ENCODE measurements at places on chromosomes 11 and 22. TPM values are rescaled to one million over a fixed set of nuclear protein-coding genes. Genes with fewer than 3 reads are reported as not detected.

MRGPRX4 gene
- total RNA-seq, result not detected

- no peak for DNase-seq
Observed at GRCh38 chr11:72609045-72609444, 65.2 kb downstream of the PDE2A start.

GRCh38 chr11:116334596-116334995 is 438.2 kb downstream of the BUD13 start:
- DNase-seq, result no peak

P2RY6 gene
- 0.29 TPM for total RNA-seq

POU2AF1 gene
- total RNA-seq, result 2.8 TPM

A4GALT gene
- 14.3 TPM for total RNA-seq

DNA sequence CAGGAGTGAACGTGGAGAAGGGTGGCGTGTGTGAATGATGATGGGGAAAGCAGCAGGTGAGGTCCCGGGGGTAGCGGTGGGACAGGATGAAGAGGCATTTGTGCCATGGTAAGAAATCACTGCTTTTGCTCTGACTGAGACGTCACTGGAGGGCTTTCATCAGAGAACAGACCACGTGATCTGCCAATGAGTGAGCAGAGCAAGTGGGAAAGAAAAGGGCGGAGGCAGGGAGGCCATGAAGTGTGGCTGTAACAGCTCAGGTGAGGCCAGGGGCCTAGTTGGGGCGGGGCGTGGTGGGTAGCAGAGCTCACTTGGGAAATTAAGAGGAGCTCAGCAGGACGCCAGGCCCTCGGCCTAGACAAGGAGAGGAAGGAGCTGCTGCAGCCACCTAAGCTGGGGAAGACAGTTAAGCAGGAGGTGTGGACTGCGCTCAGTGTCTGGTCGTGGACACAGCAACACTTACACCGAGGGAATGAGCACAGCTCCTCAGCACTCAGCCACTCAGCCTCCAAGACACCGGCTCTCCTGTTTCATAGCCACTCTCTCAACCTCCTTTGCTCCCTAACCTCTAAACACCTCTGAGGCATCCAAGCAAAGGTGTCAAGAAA is 14.1 kb upstream of the TMEM121B start:
- DNase-seq, result no peak

DNA sequence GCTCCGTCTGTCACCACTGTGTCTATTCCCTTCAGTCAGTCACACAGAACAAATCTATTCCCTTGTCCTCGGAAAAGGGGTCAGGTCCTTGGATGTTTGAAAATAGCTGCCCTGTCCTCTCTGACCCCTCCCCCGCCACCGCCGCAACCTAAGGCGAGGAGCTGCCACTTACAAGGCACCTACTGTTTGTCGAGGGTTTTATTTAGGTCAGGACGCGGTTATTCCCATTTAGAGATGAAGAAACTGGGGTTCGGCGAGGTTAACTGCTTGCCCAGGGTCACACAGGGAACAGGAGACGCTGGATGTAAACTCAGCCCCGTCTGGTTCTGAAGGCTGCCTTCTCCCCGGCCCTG is 1468.1 kb downstream of the BRD1 start:
- no peak for DNase-seq

SYT8 gene
- 0.87 TPM for total RNA-seq

PDXP gene
- 5.4 TPM for total RNA-seq

DNA sequence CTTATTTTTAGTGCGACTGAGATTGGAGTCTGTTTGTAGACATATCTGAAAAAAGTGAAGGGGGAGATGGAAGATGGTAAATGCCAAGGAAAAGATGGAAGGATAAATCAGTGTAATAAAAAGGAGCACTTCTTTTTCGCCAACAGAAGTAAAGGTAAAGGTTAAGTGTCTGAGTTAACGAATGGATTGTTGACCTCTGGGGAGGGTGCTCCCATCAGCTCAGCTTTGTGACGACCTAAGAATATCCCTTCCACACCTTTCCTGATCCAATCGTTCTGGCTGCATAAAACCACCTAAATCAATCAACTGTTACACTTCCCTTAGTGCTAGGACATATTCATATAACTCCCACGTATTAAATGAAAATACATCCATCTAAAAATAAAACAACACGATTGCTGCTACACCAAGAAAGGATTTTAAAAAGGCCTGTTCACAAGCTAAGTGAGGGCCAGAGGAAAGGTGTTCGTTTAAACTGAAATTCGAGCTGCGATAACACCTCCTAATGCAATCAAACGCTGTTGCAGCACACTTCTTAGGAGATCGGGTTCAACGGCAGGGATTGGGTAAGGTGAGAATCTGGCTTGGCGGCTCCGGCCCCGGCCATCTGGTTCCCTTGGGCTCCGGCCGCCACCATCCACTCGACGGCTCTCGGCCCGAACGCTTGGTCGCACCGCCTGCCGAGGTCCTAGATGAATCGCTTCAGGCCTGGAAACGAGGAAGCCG is 658 bp downstream of the C11orf71 start:
- peak; percentile 84 for DNase-seq

GRCh38 chr22:18119409-18120110 is 9.0 kb downstream of the TUBA8 start:
- DNase-seq, result peak; percentile 50

DNA sequence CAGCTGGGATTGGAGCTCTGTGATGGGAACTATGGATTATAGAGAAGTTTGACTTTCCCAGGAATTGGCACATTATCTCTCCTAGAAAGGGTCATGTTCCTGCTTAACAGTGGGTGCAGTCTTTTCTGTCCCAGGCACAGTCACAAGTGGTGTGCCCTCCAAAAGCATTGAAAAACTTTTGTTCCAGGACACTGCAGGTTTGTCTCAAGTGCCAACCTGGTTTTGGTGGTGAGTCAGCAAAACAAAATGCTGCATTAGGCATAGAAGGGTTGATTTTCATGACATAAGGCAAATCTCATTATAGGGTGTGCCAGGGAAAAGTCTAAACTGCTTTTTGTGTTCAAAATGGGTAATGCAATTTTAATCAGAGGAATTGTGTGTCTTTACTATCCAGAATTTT is 4.9 kb downstream of the HTATIP2 start:
- DNase-seq, result no peak

- peak; percentile 29 for DNase-seq
Observed at GRCh38 chr11:130772266-130773227, 143.7 kb downstream of the SNX19 start.

OR10D3 gene
- not detected for total RNA-seq

DLG2 gene
- 4.5 TPM for total RNA-seq

TTC36 gene
- total RNA-seq, result not detected

DNA sequence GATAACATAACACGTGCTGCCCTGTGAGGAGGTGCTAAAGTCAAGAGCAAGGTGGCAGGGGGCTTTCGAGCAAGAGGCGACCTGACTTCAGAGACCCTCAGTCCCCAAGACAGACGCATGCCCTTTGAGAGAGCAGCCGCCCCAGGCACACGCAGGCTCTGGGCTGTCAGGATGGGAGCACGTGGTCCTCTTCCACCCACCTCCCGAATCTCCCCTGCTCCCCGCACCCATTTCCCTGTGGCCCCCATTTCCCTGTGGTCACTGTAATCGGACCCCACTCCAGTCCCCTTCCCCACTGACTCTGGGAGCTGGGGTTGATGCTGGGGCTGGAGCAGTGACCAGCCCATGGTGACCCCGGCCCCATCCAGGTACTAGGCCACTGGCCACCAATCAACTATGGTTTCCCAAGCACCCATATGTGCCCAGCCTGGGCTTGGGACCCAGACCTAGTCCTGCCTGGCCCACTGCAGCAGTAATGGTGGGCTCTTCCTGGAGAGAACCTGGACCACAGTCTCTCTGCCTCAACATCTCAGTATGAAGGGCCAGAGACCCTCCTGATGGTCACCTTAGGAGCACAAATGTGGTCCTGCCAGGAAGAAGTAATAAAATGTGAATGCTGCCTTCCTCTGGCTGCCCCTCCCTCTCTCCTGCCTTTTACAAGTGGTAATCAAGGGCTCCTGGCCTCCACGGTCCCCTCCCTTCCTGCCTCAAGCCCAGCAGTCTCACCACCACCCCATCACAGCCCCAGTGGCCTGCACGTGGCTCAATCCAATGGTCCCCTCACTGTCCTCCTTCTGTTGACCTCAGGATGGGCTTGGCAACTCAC is 39.0 kb downstream of the IGLL5 start:
- DNase-seq, result no peak

ANO9 gene
- total RNA-seq, result 40.2 TPM

POTEH gene
- total RNA-seq, result not detected

DNA sequence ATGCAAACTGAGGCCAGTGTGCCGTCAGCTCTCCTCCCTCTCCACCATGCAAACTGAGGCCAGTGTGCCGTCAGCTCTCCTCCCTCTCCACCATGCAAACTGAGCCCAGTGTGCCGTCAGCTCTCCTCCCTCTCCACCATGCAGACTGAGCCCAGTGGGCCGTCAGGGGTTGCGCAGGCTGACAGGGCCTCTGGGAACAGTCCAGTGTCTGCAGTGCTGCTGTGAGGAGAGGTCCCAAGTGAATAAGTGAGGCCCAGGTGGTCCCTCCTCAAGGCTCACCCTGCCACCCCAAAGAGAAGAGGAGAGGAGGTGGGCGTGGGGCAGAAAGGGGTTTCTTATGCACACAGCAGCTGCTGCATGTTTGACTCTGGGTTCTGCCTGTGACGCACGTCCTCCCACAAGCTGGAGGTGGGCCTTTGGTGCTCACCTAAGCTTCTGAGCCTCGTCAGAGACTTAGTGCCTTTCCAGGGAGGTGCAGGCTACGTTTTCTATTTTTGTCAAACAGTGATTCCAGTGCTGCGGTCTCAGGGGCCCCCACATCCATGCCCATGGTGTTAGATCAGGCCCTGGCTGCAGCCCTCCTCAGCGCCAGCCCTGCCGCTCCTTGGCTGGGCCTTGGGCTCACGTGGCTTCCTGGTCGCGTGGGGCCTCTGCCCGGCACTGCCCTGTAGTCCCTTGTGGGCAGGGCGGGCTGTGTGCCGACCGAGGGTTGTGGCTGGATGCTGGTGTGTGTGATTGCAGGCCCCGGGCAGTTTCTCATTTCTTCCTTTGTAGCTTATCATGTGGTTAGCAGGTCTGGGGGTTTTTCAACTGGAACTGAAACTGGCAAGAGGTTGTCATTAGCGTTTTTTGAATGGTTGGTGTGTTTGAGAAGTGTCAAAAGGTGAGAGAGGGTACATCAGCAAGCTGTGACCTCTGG is 7.1 kb downstream of the TPCN2 start:
- DNase-seq, result peak; percentile 84

DNA sequence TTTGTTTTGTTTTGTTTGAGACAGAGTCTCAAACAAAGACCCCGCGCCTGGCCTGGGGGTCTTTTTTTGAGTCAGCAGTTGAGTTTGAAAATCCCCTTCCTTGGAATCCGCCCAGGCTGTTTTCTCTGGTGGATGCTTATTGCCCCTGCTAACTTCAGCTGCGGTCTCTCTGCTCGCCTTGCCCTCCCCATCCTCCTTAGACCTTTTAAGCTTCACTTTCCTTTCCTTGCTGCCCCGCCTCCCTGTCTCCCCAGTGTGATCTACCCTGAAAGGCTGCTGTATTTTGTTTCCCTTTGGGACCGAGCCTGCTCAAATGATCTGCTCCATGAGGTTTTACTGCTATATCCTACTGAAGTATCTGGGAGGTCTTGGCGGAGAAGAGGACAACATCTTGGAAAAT is 2.5 kb downstream of the USP18 start:
- DNase-seq, result no peak

DNA sequence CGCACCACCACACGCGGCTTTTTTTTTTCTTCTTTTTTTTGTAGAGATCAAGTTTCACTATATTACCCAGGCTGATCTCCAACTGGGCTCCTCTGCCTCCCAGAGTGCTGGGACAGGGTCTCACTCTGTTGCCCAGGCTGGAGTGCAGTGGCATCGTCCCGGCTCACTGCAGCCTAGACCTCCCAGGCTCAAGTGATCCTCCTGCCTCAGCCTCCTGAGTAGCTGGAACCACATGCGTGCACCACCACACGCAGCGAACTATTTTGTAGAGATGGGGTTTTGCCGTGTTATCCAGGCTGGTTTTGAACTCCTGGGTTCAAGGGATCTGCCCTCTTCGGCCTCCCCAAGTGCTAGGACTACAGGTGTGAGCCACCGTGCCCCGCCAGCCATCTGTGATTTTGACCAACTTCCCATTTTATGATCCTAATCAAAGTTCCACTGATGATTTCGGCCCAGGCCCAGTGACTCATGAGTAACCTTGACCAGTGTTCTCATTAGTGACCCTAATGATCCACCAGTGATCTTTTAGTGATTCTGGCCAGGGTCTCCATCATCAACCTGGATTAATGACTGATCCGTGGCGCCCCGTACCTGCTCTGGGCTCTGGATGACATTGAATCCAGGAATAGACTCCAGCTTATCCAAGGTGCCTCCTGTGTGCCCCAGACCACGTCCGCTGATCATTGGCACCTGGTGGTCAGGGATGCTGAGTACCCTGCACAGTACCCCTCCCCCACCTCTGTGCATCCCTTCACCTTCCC is 1.7 kb downstream of the TYMP start:
- no peak for DNase-seq

DNA sequence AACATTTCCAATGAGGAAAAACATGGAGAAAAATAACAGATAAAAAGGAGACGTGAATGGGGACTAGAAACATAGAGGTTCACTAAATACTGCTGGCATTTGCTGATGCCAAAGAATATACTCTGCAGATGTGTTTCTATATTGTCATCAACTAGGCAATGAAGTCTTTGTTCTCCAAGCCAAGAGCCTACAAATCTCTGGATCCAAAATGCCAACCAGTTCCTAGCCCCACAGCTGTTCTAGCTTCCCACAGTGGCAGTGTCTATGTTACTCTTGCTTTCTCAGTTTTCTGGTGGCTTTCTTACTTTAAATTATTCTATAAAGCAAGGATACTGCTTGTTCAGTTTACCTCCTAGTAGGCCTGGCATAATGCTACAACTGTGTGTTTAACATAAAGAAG is 977.9 kb upstream of the CCDC90B start:
- peak; percentile 9 for DNase-seq

- DNase-seq, result no peak
Observed at GRCh38 chr11:99911116-99911515, 776.0 kb upstream of the ARHGAP42 start.

- peak; percentile 41 for DNase-seq
Observed at GRCh38 chr11:3836903-3837302, 3.9 kb downstream of the RHOG start.

MS4A3 gene
- total RNA-seq, result not detected

Data from stomach (tissue), 19 donors.